Stimulated activated CD4-positive, alpha-beta T cell treated with anti-CD3 and anti-CD28 coated beads, Interleukin-15, amount 100 ng/mL, for 24 hours (primary cell): ENCODE measurements at places on chromosomes 16 and 17.

DNA sequence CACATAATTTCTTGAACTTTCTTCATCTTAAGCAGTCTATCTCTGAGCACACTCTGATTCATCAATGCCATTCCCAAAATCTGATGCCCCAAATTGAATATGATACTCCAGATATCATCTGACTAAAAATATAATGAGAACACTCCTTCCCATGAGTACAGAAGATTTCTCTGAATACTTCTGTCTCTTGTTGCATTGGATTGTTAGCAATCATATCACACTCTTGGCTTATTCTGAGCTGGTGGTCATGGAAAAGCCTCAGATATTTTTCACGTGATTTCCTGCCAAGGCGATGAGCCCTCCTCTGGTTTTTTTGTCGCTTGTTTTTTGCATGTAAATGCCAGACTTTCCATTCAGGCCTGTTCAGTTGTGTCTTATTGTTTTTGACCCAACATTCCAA lies 87.2 kb downstream of the NOG start:
- DNase-seq: no peak

- peak; percentile 39 for DNase-seq
Measured at GRCh38 chr16:19114359-19115147, 789 bp downstream of the ITPRIPL2 start.

DNA sequence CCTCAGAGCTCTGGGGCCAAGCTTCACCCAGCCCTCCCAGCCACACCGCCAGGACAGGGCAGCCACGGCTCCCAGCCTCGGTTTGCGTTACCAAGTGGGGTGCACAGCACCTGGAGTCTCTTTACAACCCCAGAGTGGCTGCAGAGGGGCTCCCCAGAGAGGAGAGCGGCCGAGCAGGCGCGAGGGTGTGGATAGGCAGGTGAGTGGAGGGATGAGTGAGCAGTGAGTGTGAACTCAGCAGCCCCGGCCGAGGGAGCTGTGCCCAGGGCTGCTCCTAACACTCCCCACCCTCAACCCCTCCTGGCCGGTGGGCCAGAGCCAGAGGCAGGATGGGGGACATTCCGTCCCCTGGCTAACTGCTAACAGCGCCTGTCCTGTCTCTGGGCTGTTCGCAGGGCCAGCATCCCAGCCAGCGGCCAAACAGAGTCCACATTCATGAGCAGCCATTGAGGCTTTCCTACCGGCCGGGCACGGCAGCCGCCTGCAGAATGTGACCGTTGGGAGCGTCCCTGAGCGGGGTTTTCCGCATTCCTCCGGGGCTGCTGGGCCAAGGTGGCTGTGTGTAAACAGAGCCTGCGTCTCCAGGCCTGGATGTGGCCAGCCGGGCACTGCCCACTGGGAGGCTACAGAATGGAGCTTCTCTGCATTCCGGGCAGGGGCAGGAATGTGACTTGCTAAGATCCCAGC lies 5.3 kb downstream of the ZNF469 start:
- no peak for DNase-seq

DNA sequence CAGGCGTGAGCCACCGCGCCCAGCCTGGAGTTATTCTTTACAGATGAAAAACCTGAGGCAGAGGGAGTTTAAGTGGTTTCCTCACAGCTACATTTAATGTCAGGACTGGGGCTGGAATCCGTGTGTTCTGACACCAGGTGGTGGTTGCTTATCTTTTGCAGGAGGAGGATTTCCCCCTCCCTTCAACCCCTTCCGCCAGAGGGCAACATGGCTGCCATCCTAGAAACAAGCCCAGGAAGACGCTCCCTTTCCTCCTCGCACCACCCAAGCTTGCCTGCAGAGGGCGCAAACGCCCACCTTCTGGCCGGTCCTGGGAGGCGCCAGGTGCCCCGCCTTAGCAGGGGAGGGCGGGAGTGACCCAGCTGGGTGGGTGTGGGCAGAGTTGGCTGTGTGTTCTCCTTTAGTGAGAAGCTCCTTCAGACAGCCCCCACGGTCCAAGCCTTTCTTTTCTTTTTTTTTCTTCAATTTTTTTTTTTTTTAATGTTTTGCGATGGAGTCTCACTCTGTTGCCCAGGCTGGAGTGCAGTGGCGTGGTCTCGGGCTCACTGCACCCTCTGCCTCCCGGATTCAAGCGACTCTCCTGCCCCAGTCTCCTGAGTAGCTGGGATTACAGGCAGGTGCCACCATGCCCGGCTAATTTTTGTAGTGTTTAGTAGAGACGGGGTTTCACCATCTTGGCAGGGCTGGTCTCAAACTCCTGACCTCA lies 9.9 kb upstream of the RAP1GAP2 start:
- peak; percentile 94 for DNase-seq

GRCh38 chr16:89436366-89436765 lies 54.0 kb downstream of the ANKRD11 start:
- DNase-seq: no peak

DNA sequence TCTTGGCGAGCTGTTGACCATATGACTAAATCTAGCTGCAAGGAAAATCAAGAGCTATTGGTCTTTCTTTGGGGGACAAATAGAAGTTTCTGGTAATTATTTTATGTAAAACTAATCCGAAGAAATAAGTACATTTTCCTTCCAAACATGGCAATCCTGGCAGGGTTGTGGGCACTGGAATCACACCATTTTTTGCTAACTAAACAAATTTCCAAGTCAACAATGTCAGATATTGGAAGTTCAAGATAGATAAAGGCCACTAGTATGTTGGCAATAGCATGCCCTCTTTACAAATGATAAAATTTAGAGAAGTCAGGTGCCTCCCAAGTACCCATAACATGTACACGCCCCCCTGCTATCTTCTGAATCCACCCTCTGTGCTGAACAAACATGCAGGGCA lies 330.4 kb downstream of the CDH13 start:
- no peak for DNase-seq

DNA sequence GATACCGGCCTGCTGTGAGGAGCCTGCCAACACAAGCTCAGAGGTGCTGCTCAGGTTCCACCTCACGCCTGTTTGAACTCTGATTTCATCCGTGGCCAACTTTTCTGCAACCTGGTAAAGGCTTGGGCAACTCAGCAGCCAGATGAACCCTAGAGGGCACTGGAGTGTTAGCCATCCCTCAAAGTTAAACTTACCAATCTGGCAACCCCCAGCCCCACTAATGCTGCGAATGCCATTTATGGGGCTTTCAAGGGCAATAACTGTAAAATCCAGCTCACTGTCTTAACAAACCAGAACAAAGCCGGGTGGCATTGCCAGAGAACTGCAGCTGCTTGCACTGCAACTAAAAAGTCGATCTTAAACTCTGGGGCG lies 105.5 kb downstream of the AXIN2 start:
- peak; percentile 13 for DNase-seq

GRCh38 chr16:80543162-80543561 lies 2.4 kb downstream of the DYNLRB2 start:
- no peak for DNase-seq

GRCh38 chr16:28882551-28883160 lies 4.4 kb downstream of the ATP2A1 start:
- DNase-seq: no peak

- DNase-seq: no peak
Measured at GRCh38 chr16:72493716-72494415, 321.9 kb upstream of the PMFBP1 start.

- no peak for DNase-seq
Measured at GRCh38 chr16:27400751-27401620, 988 bp upstream of the IL21R start.
